Pons (tissue), 1 donor: ENCODE measurements at places on chromosomes 7 and 10.

DNA sequence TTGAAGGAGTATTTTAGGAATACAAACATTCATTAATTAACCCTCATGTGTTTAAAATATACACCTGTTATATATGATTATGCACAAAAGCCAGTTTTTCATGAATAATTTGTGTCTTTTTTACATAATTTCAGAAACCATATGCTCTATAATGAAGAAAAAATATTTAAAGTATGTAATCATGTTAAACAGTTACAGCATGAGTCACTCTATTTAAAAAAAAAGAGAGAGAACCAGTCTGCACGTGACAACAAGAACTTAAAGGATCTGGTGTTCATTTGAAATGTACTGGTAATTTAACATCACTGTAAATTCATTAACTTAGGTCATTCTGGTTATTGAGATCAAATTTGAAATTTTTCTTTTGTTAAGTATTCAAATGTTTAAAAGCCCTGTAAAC, 228.5 kb downstream of the CACNB2 start:
- DNase-seq: no peak

DNA sequence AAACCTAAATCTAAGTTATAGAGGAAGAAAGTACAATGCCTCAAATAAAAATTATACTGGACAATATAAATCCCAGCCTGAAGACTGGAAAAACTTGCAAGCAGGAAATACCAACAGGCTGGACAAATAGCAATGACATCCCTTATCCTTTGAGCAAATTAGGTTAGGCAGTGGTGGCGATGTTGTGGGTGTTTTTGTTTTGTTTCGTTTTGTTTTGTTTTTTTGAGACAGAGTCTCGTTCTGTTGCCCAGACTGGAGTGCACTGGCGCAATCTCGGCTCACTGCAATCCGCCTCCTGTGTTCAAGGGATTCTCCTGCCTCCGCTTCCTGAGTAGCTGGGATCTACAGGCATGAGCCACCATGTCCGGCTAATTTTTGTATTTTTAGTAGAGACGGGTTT, 57.3 kb upstream of the TES start:
- no peak for DNase-seq

DNA sequence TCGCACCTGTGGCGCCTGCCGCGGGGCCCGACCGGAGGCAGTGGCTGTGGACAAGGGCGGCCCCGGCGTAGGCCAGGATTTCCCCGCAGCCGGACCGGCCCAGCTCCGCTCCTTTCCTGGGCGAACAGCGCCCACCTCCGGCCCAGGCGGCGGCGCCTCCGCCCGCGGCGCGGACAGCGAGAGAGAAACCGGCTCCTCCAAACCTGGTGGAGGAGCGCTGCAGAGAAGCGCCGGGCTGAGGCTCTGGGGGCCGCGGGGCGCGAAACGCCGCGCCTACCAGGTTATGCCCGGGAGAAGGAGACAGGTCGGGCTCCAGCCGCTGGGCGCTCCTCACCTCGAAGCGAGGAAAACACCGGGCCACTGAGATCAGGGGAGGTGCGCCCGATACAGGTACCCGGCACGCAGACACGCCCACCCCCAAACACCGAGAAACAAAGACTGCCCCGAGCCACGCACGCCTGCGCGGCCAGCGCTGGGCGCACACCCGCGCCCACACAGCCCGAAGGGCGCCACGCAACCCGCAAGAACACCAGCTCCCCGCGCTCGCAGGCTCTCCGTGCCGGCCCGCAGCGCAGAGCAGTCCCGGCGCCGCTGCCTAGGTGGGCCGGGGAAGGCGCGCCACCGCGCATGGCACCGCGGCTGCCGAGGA, 3.3 kb downstream of the GRID1 start:
- DNase-seq: no peak

- DNase-seq: no peak
Observed at GRCh38 chr10:118445535-118445934, 103.4 kb upstream of the FAM204A start.

DNA sequence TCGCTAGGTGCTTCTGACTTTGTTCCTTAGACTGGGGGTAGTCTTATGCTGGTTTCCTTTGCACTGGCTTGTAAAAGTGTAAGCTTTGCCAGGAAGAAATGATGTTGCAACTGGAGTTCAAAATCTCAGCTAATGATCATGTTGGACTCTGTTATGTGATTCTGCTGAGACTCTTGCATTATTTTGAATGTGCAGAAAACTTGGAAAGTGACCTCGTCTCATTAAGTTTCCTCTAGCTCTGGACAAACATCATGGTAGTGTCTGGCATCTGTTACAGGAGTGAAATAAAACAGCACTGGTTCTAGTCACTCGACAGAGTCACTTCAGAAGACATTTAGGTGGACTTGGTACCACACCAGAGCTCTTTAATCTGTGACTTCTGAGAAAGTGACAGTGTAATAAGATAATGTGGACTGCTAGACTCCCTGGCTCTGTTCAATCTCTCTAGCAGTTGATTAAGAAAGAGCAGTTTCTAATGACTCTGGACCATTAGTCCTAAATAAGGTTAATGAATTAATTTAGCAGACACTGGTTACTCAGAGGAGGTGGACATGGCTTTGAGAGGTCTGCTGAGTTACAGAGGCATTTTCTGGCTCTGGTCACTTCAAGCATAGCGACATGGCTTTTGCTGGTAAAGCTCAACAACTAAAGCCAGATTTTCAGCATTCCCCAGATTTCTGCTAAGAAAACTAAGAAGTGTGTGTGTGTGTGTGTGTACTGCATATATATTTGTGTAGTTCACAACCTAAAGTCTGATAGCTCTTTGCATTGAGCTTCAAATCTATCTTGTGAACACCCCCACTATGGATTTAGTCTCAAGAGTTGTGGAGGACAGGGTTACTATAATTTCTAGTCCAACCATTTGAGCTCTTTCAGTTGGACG, 2.0 kb downstream of the NRP1 start:
- no peak for DNase-seq
